Central memory CD8-positive, alpha-beta T cell (primary cell): ENCODE measurements at places on chromosomes 13 and 19.

- H3K36me3 ChIP-seq, result peaks cover 4% of the 10 kb centered on the region
- H3K4me3 ChIP-seq, result no peak overlapping the region
- peaks cover 69% of the 10 kb centered on the region for H3K27me3 ChIP-seq
- H3K27ac ChIP-seq, result no peak overlapping the region
- H3K4me1 ChIP-seq, result peaks cover 7% of the 10 kb centered on the region
These were observed 1.3 kb upstream of the CEACAM3 start for GRCh38 chr19:41795031-41795461.

DNA sequence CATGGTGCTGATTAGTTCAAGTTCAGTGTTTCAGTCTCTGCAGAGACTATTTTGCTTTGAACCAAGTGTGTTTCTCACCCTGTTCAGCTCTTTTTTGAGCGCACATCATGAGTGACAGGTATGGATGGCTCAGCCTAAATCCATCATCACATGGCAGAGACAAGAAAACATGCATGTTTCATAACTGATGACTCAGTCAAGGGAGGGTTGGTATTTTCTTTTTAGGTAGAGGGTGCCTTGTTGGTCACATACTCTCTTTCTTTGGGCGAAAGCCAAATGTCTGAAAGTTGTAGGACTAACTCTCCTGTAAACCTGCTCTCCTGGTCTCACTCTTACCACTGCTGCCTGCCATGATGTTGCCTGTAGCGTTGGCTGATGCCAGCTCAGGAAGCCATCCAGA is 48.1 kb upstream of the RAP2A start:
- no peak for DNase-seq
- no peak overlapping the region for H3K4me3 ChIP-seq
- peaks cover 27% of the 10 kb centered on the region for H3K4me1 ChIP-seq
- H3K27me3 ChIP-seq, result no peaks in the 10 kb centered on the region

- H3K27ac ChIP-seq, result no peak overlapping the region
- no peak overlapping the region for H3K4me3 ChIP-seq
- no peaks in the 10 kb centered on the region for H3K27me3 ChIP-seq
- no peak for DNase-seq
- H3K36me3 ChIP-seq, result peaks cover 28% of the 10 kb centered on the region
These were observed 12.5 kb downstream of the ANKRD10 start for GRCh38 chr13:110902370-110902769.

- DNase-seq, result no peak
- no peaks in the 10 kb centered on the region for H3K36me3 ChIP-seq
- no peak overlapping the region for H3K4me3 ChIP-seq
- no peaks in the 10 kb centered on the region for H3K4me1 ChIP-seq
- no peaks in the 10 kb centered on the region for H3K27me3 ChIP-seq
These were observed 21.1 kb downstream of the APBA3 start for GRCh38 chr19:3740431-3740830.

GRCh38 chr13:113832205-113832604 is 31.7 kb downstream of the GAS6 start:
- no peaks in the 10 kb centered on the region for H3K27me3 ChIP-seq
- H3K27ac ChIP-seq, result no peak overlapping the region
- peaks cover 2% of the 10 kb centered on the region for H3K4me1 ChIP-seq
- peaks cover 2% of the 10 kb centered on the region for H3K36me3 ChIP-seq

DNA sequence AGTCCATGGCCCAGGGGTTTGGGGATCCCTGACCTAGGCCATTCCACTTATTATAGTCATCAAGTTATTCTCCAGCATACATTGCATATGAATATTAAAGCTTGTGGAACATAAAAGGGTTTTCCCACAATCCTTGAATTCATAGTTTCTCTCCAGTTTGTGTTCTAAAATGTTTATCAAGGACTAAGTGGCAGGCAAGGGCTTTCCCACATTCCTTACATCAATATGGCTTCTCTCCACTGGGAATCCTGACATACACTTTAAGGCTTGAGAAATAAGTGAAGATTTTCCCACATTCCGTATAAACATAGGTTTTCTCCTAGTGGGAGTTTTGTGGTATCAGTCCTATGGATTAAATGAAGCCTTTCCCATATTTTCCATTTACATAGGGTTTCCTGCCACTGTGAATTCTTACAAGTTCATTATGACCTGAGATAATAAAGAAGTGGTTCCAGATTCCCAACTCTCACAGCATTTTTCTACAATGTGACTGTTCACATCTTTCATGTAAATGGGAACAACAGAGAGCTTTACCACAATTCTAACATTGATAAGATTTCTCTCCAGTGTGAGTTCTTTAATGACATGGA is 14.5 kb downstream of the ZNF426 start:
- H3K27me3 ChIP-seq, result no peaks in the 10 kb centered on the region
- peaks cover 10% of the 10 kb centered on the region for H3K36me3 ChIP-seq
- H3K4me3 ChIP-seq, result no peak overlapping the region
- no peaks in the 10 kb centered on the region for H3K4me1 ChIP-seq

DNA sequence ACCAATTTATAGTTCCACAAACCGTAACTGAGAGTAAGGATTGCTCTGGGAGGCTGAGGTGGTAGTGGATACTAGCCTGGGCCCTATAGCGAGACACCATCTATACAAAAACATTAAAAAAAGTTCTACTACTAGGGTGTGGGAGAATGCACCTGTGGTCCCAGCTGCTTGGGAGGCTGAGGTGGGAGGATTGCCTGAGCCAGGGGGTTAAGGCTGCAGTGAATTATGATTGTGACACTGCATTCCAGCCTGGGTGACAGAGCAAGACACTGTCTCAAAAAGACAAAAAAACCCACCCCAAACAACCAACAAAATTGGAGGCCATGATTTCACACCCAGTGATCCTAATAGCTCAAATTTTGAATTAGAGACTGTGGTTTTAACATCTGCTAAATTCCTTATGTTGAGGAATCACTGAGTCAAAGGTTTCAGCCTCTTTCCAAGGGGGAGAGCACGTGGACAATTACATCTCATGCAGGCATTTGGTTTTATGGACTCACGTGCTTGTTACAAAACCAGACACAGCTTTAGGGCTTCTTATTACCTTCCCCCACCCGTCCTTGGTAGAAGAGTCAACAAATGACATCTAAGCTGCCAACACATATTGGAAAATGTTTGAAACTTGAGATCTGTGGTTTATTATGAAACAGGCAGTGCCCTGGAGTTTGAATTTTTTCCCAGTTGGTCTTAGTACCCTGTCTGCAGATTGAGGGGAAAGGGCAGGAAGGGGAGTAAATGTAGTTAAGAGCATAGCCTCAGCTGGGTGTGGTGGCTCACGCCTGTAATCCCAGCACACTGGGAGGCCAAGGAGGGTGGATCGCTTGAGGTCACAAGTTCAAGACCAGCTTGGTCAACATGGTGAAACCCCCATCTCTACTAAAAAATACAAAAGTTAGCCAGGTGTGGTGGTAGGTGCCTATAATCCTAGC is 18.5 kb downstream of the CYP2A6 start:
- no peak overlapping the region for H3K4me3 ChIP-seq
- peaks cover 20% of the 10 kb centered on the region for H3K4me1 ChIP-seq
- DNase-seq, result no peak
- no peaks in the 10 kb centered on the region for H3K27me3 ChIP-seq
- H3K27ac ChIP-seq, result no peak overlapping the region

DNA sequence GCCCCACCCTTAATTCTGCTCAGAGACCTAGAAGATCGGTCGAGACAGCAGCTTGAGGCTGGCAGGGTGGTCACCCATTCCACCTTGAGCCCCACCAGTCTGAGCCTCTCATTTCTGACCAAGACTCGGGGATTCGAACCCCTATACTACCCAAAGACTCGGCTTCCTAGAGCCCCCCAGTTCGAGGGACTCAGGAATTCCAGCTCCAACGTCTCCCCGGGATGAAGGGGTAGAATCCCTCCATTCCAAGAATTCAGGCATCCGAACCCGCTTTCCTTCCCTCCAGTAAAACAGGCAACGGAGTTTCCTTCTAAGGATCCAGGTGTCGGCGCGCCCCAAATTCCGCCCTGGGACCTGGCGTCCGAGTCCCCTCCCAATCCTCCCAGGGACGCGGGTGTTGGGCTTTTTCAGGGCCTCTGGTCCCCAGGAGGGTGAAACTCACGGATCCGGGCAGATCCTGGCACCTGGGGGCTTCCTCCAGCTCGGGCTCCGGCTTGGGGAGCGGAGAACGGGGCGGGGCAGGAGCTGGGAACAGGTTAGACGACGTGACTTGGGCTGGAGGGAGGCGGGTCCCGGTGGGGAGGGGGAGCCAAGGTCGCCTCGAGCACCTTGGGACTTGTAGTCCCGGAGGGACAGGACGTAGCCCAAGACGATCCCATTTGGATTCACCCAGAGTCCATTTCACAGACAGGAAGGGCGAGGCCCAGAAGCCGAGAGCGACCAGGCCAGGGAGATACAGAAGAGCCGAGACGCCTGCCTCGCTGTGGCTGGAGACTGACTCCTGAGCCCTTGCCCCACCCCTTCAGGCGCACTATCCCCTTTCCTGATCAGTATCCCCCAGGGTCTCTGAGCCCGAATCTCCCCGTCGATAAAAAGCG is at the start of gene PPP1R13L:
Gene PPP1R13L, minus strand, starts transcription at position 513 of the 878 bp plus-strand sequence. CDS start 6,751 bp downstream, outside the sequence.
- H3K27ac ChIP-seq, result peak within 1 kb of the TSS; percentile 96
- DNase-seq, result no peak
- H3K4me3 ChIP-seq, result peak within 1 kb of the TSS; percentile 95
- peaks cover 42% of the 10 kb centered on the region for H3K4me1 ChIP-seq
- H3K27me3 ChIP-seq, result peaks cover 25% of the 10 kb centered on the region

DNA sequence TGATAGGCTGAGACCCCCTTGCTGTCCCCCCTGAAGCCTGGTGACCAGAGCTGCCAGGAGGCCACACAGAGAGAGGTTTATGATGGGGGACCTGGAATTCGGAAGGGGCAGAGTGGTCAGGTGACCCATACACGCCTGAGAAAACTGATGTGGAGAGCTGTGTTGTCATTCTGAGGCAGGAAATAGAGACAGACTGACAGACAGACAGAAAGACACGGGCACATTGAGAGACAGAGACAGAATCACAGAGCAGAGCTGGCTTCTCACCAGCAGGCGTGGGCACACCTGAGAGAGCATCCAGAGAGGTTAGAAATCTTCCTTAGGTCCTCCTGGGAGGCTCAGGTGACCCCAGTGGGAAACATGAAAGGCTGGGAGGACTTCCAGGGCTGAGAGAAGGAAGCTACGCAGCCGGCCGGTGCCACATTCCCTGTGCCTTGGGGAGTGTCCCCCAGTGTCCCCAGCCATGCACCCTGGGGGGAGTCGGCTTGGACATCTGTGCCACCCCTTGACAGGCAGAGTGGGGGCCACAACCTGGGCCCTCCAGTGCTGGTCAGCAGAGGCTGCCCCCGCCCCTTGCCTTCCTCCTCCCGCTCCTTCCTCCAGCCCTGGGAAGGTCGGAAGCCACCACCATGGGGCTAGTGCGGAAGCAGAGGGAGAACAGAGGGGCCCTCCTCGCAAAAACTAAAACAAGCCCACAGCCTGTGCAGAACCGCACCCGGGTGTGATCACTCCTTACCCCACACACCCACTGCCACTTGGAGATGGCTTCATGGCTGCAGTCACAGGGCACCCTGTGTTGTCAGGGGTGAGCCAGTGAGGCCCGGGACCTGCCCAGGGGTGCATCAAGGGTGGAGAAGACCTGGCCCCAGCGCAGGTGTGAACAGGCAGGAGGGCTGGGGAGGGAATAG is 2.2 kb downstream of the FFAR1 start:
- no peak overlapping the region for H3K27ac ChIP-seq
- DNase-seq, result no peak
- peaks cover 8% of the 10 kb centered on the region for H3K36me3 ChIP-seq
- H3K4me1 ChIP-seq, result peaks cover 25% of the 10 kb centered on the region
- peaks cover 31% of the 10 kb centered on the region for H3K27me3 ChIP-seq
